Osteocyte (in vitro differentiated cells): ENCODE measurements at places on chromosomes 6 and 20. TPM values are rescaled to one million over a fixed set of nuclear protein-coding genes. Genes with fewer than 3 reads are reported as not detected.

Gene KCNQ5
- 5.5 and 7.2 TPM in 2 replicates for total RNA-seq

Gene VSTM2L
- 14.6 and 14.7 TPM in 2 replicates for total RNA-seq

Gene ENPP5
- not detected in 2 replicates for total RNA-seq

GRCh38 chr6:27096834-27097511, 150.5 kb upstream of the PRSS16 start:
- peak overlapping the region; percentile 74 for H3K4me3 ChIP-seq
- no peaks in the 10 kb centered on the region for H3K36me3 ChIP-seq
- peaks cover 18% of the 10 kb centered on the region for H3K4me1 ChIP-seq
- DNase-seq: no peak

DNA sequence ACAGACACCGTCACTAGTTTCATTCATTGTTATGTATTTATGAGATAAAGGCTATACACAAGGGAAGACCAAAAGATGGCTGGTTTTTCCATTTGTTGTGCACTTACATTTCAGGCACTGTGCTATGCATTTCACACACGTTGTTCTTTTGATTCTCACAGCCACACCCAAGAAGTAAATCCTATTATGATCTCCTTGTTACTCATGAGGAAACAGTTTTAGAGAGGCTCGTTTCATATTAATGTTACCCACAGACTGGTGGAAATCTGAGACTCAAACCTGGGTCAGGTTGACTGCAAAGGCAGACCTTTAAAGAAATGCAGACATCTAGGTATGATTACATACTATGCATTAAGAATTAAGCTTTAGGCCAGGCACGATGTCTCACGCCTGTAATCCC, 34.9 kb downstream of the SHLD1 start:
- no peak overlapping the region for H3K4me3 ChIP-seq
- peaks cover 21% of the 10 kb centered on the region for H3K4me1 ChIP-seq
- no peak overlapping the region for H3K27ac ChIP-seq
- no peaks in the 10 kb centered on the region for H3K27me3 ChIP-seq
- no peak for DNase-seq

DNA sequence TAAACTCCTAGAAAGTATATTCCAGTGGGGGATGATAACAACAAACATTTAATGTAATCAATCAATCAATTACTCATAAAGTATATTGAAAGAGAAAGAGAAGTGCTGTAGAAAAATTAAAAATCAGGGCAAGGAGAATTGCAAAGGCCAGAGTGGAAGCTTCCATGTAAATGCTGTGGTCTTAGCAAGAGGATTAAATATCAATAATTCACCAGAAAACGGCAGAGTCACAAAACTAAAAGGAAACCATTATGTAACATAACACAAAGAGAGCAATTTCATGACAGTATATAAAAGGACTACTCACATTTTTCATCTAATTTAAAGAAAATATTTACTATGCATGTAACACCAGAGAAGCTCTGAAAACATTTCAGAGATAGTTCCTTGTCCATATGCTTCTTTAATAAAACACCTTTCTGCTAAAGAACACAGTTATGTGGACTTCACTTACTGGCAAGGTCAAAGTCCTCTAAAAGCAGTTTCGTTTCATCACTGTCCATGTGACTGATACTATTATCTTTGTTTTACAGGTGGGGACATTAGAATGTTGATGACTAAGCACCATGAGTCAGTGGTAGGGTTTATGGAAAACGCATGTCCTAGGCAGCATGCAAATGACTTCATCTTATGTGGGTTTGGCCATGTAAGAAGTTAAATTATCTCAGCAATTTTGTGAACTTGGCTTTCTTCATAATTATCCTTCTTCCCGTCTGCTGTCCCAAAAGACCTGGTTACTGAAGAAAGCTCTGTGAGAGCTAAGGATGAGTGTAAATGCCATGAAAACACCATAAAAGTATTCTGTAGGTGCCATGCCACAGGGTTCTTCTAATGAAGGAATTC, 185.8 kb upstream of the TENT5A start:
- peaks cover 2% of the 10 kb centered on the region for H3K36me3 ChIP-seq
- peak overlapping the region; percentile 48 for H3K27ac ChIP-seq
- no peak for DNase-seq
- H3K27me3 ChIP-seq: no peaks in the 10 kb centered on the region

DNA sequence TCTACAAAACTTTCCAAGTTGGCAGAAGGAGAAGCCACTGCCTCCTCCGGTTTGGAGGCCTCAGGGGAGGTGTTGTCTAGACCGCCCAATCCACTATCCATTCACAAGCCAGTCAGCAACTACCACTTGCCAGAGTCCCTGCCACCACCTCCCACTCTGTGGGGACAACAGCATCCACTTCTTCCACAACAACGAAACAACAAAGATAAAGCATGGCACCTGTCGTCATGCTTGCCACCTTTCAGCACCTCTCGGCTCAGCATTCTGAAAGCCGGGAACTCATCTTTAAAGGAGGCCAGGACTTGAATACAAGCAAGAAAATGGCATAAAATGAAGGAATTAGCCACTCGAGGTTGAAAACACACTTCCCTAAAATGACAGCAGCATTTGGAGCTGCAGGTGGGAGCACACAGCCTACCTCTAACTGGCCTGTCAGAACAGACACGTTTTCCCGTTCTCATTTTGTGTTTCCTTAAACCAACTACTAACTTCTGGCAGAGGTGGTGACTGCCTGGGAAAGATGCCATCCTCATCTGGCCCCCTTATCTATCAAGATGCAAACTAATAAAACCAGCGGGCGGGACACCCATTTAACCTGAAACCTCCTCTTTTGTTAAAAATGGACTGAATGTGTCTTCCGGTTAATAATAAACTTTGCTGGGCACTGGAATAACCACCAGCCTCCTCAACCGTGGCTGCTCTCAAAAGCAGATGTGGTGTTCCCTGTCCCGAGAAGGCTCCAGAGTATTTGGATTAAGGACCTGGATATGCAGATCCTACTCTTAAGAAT, 21.7 kb downstream of the YTHDF1 start:
- no peaks in the 10 kb centered on the region for H3K27me3 ChIP-seq
- H3K4me3 ChIP-seq: no peak overlapping the region
- H3K4me1 ChIP-seq: peaks cover 12% of the 10 kb centered on the region
- DNase-seq: no peak
- peaks cover 22% of the 10 kb centered on the region for H3K36me3 ChIP-seq

DNA sequence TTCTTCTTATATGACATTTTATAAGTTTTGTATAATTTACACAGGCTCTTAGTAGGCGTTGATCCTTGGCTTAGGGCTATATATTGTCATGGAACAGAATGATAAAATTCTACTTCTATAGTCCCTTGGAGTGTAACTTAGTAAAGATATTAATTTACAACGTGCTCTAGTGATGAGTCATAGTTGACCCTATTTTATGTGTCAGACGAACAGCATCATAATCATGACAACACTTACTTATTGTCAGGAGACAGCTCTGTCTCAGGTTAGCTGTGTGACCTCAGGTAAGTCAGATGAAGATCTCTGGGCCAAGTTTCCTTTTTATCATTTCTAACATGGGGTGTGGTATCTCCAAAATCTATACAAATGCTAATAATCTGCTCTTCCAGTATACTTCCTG, 473.5 kb downstream of the UTRN start:
- no peak overlapping the region for H3K27ac ChIP-seq
- DNase-seq: no peak
- no peak overlapping the region for H3K4me3 ChIP-seq
- H3K4me1 ChIP-seq: peaks cover 5% of the 10 kb centered on the region
- H3K36me3 ChIP-seq: peaks cover 15% of the 10 kb centered on the region
